T-helper 17 cell (primary cell): ENCODE measurements at places on chromosomes 16 and 17. TPM values are rescaled to one million over a fixed set of nuclear protein-coding genes. Genes with fewer than 3 reads are reported as not detected.
A peak's percentile ranks its signal among the peaks of the same experiment; 100 is the strongest.

GRCh38 chr17:50640686-50641351 lies 6.1 kb downstream of the ABCC3 start:
- peaks cover 5% of the 10 kb centered on the region for H3K36me3 ChIP-seq
- no peak for DNase-seq
- peaks cover 48% of the 10 kb centered on the region for H3K27me3 ChIP-seq
- H3K4me1 ChIP-seq: peaks cover 5% of the 10 kb centered on the region
- H3K27ac ChIP-seq: no peak overlapping the region

DNA sequence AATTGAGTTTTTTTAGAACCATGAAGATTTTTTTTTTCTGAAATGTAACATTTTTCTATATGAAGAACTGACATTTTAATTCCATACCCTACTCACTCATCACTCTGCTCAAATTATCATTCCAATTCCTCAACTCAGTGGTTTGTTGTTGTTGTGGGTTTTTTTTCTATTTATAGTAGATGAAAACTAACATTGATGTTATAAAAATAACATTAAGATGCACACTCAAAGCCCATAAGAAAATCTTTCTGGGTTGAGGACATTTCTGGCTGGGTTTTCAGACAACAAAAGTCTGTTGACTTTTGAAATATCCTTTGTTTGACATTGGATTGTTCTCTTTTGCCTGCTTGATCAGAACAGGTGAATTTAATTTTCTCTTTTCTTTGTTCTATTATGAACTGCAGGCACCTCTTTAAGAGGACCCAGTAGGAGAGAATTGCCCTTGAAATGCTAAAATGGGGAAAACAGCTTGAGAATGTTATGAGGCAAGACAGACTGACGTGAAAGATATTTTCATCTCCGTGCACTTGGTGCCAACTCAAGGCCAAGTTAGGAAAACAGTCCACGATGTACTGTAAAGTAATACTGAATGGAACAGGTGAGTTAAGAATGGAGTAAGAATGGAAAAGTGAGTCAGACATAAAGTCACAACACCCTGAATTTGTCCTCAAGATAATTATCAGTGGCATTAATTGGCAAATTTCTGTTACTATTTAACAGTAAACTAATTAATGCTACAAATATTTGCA lies 16.1 kb upstream of the ABCA5 start:
- H3K36me3 ChIP-seq: no peaks in the 10 kb centered on the region
- peaks cover 23% of the 10 kb centered on the region for H3K27me3 ChIP-seq
- no peak overlapping the region for H3K4me3 ChIP-seq
- no peak for DNase-seq

DNA sequence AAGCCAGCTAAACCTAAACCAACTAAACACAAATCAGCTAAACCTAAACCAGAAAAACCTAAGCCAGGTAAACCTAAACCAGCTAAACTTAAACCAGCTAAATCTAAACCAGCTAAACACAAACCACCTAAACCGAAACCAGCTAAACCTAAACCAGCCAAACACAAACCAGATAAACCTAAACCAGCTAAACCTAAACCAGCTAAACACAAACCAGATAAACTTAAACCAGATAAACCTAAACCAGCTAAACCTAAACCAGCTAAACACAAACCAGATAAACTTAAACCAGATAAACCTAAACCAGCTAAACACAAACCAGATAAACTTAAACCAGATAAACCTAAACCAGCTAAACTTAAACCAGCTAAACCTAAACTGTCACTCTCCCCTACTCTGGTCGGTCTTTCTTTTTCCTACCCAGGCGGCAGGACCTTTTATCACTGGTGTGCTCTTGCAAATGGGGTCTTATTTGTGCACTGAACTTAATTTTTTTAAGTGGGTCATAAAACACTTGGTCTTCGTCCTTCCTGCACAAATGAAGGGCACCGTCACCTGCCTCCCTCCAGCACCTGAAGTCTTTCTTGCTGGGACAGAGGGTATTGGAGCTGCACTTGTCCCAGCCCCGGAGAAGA lies 7.2 kb downstream of the EVPL start:
- no peak overlapping the region for H3K4me3 ChIP-seq
- DNase-seq: no peak
- peak overlapping the region; percentile 27 for H3K27ac ChIP-seq
- peaks cover 2% of the 10 kb centered on the region for H3K4me1 ChIP-seq
- H3K27me3 ChIP-seq: no peaks in the 10 kb centered on the region
- no peaks in the 10 kb centered on the region for H3K36me3 ChIP-seq

DNA sequence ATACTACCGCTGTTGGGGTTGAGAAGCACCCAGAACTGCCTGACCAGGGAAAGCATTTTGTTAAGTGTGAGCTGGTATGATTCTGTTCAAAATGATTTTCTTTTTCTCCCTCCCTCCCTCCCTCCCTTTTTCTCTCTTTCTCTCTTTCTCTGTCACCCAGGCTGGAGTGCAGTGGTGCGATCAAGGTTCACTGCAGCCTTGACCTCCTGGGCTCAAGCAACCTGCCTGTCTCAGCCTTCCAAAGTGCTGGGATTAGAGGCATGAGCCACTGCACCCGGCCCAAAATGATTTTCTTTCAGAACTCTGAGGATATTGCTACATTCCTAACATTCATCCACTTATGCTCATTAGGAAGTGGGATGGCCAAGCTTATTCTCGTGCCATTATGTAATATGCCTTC lies 41.3 kb downstream of the SLC47A1 start:
- no peak overlapping the region for H3K27ac ChIP-seq
- peaks cover 34% of the 10 kb centered on the region for H3K27me3 ChIP-seq
- no peak for DNase-seq
- no peak overlapping the region for H3K4me3 ChIP-seq
- H3K36me3 ChIP-seq: peaks cover 4% of the 10 kb centered on the region

- peak; percentile 39 for DNase-seq
- H3K27ac ChIP-seq: peak within 1 kb of the TSS; percentile 94
- H3K4me1 ChIP-seq: peaks cover 14% of the 10 kb centered on the region
- H3K36me3 ChIP-seq: peaks cover 3% of the 10 kb centered on the region
- H3K27me3 ChIP-seq: no peaks in the 10 kb centered on the region
Measured at GRCh38 chr17:30970831-30971567, at the start of gene RNF135. RNF135 (plus strand) TSS chr17:30971039; CDS start chr17:30971074, 35 bp downstream.

- no peak overlapping the region for H3K27ac ChIP-seq
- H3K36me3 ChIP-seq: no peaks in the 10 kb centered on the region
- no peaks in the 10 kb centered on the region for H3K4me1 ChIP-seq
Measured at GRCh38 chr16:76204249-76204648, 73.0 kb upstream of the CNTNAP4 start.

DNA sequence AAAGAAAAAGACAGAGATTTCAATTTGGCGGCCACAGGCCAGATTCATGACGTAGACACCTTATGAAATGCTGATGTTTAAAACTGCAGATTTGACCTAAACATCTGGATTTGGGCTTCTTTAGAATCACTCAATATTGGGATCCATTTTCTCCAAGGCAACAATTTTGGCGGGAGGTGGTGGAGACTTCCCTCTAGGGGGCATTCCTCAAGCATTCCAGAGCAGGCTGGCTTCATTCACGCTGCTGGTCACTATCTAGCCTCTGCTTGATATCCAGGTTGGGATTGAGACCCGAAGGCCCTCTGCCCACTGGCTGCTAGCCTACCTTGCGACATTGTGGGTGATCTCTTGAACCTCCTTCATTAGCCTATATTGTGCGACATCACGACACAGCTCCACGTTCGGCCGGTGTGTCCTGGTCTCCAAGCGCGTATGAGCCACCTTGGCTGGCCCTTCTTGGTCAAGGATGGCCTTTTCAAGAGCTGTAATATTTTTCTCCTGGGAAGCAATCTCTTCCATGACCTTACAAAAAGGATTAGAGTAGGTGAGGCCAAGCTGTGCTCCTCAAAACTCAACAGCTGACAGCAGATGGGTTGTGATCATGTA lies 24.5 kb downstream of the FBXO39 start:
- no peaks in the 10 kb centered on the region for H3K4me1 ChIP-seq
- DNase-seq: no peak
- no peak overlapping the region for H3K4me3 ChIP-seq
- H3K36me3 ChIP-seq: no peaks in the 10 kb centered on the region
- H3K27me3 ChIP-seq: peaks cover 22% of the 10 kb centered on the region

DNA sequence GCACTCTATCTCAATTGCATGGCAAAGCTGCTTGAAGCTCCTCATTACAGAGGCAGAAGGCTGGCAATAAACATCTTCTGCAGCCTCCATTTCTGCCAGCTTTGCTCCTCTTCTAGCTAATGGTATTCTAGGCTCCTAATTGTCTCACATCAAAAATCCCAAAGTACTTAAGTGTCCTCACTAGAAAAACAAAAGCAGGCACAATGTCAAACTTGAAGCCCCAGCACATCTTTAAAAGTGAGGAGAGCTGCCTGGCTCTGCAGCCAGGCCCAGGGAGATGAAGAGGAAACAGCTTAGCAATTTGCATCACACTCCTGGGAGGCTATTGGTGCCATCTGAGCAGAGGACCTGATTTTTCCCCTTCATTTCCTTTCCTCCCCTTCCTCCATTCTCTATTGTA lies 197.1 kb downstream of the KCNJ2 start:
- H3K27ac ChIP-seq: no peak overlapping the region
- peaks cover 2% of the 10 kb centered on the region for H3K4me1 ChIP-seq
- no peak for DNase-seq
- no peaks in the 10 kb centered on the region for H3K36me3 ChIP-seq

DNA sequence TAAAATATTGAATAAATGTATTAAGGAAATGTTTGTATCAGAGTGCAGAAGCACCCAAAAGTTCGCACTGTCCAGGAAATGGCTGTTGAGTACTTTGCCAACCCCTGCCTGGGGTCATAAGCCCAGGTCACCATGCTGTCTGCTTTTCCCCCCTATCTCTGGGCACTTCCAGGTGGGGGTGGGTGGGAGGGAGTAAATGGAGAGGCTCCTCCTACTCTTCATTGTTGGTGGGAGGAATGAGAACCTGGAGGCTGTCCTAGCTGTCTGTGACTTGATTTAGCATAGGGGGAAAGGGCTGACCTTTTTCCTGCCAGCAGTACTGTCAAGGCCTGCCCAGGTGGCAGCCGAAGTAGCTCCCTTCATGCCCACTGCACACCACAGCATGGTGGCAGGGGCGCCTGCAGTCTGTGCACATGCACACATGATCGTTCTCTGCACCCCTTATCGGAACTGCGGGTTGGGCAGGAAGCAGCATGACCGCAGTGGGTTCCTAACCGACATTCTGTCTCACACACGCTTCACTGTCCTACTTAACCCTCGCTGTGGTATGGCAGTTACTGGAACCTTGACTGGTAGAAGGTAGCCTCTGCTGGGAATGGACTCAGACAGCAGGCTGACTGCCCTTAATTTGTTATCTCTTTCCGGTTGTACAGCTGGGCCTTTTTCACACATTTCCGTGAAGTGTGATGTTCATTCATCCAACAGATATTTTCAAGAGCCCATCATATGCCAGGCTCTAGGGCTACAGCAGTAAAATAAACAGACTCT lies 41.5 kb downstream of the LDHD start:
- peaks cover 52% of the 10 kb centered on the region for H3K4me1 ChIP-seq
- peak; percentile 83 for DNase-seq
- no peaks in the 10 kb centered on the region for H3K27me3 ChIP-seq
- H3K36me3 ChIP-seq: peaks cover 2% of the 10 kb centered on the region

The DNAI2 gene
- total RNA-seq: 4.1 TPM

GRCh38 chr17:64420143-64420670 lies 28.7 kb upstream of the MILR1 start:
- no peak overlapping the region for H3K27ac ChIP-seq
- no peak overlapping the region for H3K4me3 ChIP-seq
- DNase-seq: no peak

The NDUFB10 gene
- total RNA-seq: 57.7 TPM

GRCh38 chr16:84740596-84741116 lies 40.9 kb downstream of the USP10 start:
- H3K4me3 ChIP-seq: no peak overlapping the region
- no peak for DNase-seq
- no peaks in the 10 kb centered on the region for H3K27me3 ChIP-seq
- H3K4me1 ChIP-seq: peaks cover 33% of the 10 kb centered on the region
- no peak overlapping the region for H3K27ac ChIP-seq

The EPOP gene
- 0.60 TPM for total RNA-seq

DNA sequence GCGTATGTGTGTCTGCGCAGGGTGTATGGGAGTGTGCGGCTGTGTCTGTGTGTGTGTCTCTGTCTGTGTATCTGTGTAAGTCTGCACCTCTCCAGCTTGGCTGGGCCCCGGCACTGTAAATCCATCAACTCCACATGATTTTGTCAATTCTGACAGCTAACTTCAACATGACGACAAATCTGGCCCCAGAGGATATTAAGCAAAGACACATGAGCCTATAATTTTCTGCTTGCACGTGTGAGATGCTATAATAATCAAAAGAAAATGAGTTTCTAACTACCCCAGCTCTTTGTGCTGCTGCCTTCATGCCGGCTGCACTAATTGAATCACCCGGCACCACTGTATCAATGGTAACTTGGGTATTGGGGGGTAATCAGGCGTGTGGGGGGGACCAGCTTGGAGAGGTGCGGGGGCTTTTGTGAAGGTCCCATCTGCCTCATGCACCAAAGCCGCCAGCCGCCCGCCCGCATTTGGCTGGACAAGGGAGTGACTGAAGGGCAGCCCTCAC lies 57.6 kb upstream of the LHX1 start:
- no peak for DNase-seq
- H3K27ac ChIP-seq: no peak overlapping the region
- peaks cover 20% of the 10 kb centered on the region for H3K27me3 ChIP-seq
- peaks cover 6% of the 10 kb centered on the region for H3K36me3 ChIP-seq

DNA sequence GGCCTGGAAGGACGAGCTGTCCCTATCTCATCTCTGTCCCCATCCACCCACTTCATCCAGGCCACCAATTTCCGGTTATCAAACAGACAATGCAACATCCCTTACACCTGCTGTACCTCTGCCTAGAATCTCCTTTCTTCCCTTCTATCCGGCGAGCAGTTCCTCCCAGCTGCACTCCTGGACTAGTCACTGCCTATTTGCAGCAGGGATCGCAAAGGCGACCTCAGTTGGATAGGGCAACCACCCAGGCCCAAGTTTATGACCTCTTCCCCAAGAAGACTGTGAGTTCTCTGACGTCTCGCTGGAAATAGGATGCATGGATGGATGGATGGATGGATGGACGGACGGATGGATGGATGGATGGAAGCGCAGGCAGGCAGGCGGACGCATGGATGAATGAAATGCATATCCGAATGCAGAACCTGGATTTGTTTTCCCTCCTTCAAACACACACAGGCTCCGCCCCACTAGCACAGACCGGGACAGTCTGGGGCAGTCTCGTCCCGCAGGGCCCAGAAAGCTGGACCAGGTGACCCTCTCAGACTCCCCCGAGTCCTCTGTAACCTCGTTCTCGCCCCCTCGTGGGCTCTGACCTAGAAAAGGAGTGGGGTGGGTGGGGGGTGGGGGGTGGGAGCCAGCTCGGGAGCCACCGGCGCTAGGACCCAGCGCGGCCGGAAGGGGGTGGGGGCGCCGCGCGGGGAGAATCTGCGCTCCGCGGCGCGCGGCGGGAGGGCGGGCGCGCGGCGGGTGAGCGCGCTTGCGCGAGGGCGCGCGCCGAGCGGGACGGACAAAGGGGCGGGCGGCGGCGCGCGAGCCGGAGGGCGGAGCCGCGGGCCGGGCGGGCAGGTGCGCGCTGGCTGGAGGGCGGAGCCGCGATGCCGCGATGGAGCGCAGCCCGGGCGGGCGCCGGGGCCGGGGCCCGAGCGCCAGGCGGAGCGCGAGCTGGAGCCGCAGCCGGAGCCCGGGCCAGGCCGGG lies at the start of gene SBK1:
SBK1 (plus strand) TSS at position 875 of the 976 bp plus-strand sequence. CDS start 24,867 bp downstream, outside the sequence.
- no peaks in the 10 kb centered on the region for H3K27me3 ChIP-seq
- H3K36me3 ChIP-seq: no peaks in the 10 kb centered on the region
- H3K4me3 ChIP-seq: peak within 1 kb of the TSS; percentile 91
- H3K4me1 ChIP-seq: peaks cover 47% of the 10 kb centered on the region
- H3K27ac ChIP-seq: peak within 1 kb of the TSS; percentile 45
